ENCODE measurements at places on chromosomes 1 and 21.
A peak's percentile ranks its signal among the peaks of the same experiment; 100 is the strongest.

DNA sequence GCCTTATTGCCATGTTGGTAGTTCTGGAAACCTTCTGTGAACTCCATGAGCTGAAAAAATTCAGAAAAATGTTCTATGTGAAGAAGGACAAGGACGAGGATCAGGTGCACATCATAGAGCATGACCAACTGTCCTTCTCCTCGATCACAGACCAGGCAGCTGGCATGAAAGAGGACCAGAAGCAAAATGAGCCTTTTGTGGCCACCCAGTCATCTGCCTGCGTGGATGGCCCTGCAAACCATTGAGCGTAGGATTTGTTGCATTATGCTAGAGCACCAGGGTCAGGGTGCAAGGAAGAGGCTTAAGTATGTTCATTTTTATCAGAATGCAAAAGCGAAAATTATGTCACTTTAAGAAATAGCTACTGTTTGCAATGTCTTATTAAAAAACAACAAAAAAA lies 57.4 kb downstream of the KCNK1 start:
- no peak for DNase-seq

GRCh38 chr21:44260066-44260465 lies 1.6 kb downstream of the DNMT3L start:
- DNase-seq = no peak

GRCh38 chr1:20499718-20500117 lies 8.2 kb downstream of the MUL1 start:
- DNase-seq = no peak

GRCh38 chr1:68725001-68725752 lies 228.3 kb upstream of the DEPDC1 start:
- no peak for DNase-seq

DNA sequence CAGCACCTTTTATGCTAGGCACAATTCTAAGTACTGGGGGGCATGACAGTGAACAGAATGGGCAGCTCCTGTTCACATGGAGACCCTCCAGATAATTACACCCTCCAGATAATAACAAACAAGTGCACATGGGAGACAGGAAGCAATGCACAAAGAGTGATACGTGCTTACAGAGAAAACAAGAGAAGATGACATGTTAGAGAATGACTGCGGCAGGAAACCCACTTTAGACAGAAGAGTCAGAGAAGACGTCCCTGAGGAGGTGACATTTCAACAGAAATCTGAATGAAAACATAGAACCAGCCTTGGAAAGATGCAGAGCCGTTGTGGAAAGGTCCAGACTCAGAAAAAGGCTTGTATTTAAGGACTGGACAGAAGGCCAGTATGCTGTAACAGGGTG lies 54.7 kb upstream of the ARTN start:
- DNase-seq = no peak

DNA sequence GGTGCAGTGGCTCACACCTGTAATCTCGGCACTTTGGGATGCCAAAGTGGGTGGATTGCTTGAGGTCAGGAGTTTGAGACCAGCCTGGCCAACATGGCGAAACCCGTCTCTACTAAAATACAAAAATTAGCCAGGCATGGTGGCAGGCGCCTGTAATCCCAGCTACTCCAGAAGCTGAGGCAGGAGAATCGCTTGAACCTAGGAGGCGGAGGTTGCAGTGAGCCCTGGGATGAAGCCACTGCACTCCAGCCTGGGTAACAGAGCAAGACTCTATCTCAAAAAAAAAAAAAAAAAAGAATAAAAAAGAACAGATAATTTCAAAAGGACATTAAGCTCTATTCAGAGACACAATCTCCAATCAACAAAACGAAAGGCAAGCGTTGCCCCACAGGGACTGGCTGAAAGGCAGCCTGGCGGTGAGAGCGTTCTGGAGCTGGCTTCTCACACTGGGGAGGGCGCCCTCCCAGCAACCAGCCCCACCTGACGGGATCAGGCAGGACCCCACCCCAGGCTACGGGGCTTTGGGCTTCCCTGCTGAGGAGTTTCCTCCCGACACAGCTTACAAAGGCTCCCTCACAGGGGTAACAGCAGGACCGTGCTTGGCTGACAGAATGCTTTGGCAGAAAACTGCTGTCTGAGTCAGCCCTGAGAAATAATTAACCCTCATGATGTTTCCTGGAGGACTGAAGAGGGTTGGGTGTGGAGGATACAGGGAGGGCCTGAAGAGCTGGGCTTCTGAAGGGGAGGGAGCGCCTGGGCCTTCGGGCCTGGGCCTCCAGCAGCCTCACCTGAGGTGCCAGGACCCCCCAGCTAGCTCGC lies 31.1 kb upstream of the SRP9 start:
- no peak for DNase-seq

DNA sequence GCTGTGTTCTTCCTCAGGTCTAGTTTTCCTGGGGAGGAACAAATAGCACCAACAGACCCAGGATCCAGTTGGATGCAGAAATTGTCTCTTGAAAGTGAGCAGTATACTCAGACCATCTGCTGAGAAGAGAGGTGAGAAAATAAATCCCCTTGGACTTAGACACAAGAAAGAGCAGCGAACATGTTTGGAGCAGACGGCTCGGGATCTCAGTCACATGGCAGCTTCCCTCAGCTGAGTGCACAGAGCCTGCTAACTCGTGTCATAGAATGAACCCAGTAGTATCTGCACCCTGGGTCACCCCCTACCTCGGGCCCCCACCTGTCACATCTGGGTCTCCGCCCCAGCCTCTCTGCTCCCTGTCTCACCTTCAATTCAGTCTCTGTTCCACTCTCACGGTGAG lies 115.6 kb downstream of the CCDC185 start:
- no peak for DNase-seq

DNA sequence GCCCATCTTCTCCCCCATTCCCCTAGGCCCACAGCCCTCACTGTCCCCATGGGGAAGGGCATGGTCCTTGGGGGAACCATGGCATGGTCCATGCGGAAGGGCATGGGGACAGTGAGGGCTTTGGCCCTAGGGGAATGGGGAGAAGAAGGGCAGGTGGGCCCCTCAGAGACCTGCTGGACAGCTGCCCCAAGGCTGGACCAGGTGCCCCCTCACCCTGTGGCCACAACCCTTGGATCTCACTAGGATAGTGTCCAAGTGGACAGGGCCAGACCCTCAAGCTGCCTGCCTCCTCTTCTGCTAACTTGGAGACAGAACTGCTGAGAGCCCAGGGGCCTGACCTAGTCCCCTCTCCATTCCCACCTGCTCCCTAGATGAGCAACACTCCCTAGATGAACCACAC lies 12.4 kb upstream of the SMYD3 start:
- no peak for DNase-seq

- DNase-seq = no peak
Measured at GRCh38 chr21:31537872-31538576, 121.5 kb upstream of the SOD1 start.

DNA sequence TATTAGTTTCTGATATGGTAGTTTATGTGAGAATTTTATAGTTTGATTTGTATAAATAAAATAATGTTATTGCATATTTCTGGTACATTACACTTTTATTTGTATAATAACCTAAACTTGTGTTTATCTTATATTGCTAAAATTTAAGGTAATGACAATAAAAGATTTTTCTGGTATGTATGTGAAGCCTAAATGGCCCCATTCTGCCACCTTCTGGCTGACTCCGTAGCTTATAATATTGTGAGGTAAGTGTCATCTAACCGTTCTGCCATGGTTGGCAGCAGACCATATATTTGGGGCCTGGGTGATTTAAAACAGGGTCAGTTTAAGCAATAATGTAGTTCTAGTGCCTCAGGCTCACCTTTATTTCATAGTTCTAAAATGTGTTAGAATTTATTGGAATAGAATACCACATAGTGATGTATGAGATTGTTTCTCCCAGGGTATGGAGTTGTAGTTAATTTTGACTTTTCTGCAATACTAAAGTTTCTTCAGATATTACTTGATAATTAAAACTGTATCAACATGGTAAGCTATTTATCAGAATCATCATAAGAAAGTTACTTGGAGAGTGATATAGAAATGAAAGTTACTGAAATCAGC lies 21.2 kb upstream of the PRKACB start:
- DNase-seq = peak; percentile 53

DNA sequence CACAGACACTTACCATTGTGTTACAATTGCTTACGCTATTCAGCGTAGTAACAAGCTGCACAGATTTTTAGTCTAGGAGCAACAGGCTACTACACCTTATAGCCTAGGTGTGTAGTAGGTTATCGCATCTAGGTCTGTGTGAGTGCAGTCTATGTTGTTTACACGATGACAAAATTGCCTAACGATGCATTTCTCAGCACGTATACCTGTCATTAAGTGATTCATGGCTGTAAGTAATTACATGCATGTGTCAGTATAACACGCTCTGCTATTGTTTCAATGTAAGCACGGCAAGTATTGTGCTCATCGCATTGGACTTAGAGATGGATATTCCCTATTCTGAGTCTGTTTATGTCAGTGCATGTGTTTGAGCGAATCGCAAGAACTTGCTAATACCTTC lies 15.7 kb upstream of the ZBTB18 start:
- no peak for DNase-seq

GRCh38 chr1:73026114-73026513 lies 743.8 kb upstream of the NEGR1 start:
- no peak for DNase-seq

DNA sequence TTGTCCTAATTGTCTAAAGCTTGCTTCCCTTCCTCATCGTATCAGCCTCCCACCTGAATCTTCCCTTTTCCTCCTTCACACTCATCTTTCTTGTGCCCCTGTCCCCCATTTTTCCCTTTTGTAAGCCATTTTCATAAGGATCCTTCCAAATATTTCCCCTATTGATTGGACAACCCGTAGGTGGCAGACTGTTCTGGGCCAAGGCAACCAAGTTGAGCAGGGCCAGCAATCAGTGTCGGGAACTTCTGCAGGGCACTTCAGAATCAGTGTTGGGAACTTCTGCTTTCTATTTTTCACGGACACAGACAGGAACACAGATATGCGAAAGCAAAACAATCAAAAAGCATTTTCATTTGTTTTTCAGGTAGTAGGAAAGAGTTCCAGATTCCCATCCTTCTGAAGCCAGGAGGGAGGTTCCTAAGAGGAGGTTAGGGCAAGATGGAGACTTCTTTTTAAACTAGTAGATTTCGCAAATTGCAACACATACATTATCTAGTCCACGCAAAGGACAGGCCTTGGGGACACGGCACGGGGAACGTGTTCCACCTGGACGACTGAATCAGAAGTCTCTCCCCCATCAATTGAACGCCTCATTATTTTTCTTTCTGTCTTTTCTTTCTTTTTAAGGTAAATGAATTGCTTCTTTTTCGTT lies 691 bp upstream of the MPZL1 start:
- no peak for DNase-seq

GRCh38 chr1:110650609-110651008 lies 24.1 kb downstream of the KCNA3 start:
- DNase-seq = no peak

- no peak for DNase-seq
Measured at GRCh38 chr1:94115900-94116436, 5.0 kb downstream of the ABCA4 start.

- DNase-seq = no peak
Measured at GRCh38 chr1:38605063-38605462, 254.5 kb downstream of the RRAGC start.

DNA sequence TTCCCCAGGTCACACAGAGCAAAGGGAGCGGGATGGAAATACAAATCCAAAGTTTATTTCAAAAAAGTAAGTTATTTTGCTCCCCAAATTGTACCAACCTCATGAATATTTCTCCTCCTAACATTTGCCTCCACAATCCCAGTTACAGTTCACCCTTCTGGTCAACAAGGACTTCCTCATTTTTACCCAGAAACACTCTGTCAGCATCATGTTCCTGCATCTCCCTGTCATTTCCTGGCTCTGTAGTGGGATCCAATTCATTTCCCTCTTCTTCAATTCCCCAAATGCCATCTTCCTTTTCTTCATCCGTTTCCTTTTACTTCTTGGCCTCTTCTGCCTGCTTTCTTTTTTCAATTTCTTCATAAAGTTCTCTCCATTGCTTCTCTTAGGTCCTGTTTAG lies 32.0 kb upstream of the EPS15 start:
- no peak for DNase-seq

GRCh38 chr1:202155478-202156021 lies 4.9 kb downstream of the PTPN7 start:
- DNase-seq = no peak

Measured in DND-41 (cell line).